ENCODE measurements at places on chromosomes 3 and 15.

- DNase-seq = no peak
These were observed 134.8 kb downstream of the RBMS3 start for GRCh38 chr3:29415482-29416223.

DNA sequence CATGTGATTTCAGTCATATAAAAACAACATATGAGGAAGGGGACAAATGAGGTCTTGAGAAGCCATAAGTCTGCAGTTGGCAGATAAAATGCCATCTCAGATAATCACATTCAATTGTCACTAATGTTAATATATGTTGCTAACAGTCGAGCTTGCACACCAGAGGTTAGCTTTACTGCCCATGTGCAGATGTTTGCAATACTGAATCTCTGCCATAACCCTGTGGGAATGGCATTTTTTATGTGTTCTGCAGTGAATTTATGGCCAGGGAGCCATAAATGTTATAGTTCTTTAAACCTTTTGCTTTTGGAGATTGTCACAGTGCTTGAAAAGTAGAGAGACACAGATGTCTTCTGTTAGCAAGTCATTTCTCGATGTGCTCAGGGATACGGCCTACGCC is 141.5 kb downstream of the RORA start:
- no peak for DNase-seq

DNA sequence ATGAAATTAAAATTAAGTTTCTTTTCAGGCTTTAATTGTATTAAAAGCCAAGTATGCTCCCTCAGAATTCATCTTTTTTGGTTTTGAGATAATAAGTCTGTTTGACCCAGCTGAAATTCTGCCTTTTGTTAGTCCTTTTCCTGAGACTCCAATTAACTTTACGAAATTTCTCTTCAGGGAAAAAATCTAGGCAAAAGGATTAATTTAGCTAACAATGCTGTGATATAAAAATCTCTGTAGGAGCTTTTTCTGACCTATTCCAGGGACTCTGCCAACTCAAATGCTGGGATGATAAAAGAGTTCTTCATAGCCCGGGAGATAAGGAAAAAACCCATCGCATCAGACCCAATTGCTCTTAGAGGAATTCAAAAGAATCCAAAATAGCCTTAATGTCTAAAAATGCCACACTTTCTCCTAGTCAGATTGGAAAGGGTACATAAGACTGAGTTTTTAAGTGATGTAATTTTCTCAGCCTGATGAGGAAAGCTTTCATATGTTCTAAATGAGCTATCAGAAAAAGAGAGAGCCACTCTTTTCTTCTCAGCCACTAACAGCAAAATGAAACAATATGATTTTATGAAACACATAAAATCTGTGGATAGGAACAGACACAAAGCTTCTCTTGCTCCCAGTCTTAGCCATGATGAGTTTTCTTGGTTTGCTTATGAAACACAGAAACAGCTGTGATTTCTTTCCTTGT is 405.1 kb downstream of the ROBO1 start:
- no peak for DNase-seq

DNA sequence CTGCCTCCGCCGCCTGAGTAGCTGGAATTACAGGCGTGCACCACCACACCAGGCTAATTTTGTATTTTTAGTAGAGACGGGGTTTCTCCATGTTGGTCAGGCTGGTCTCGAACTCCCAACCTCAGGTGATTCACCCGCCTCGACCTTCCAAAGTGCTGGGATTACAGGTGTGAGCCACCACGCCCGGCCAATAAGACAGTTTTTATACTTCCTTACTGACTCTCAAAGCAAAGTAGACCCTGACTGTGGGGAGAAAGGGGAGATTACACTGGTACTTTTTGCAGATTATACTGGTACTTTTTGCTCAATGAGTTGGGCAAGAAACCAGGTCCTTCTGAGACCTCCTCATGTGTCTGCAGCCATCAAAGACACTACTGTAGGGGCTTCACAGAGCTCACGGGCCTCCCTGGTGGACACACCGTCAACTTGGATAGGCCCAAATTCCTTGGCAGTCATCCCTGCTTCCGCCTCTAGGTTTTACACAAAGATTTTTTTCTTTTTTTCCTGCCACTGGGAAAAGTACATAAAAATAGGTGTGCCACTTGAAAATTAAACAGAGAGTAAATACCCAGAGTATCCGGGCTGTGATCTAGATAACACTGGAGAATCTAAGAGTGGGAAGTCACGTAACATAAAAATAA is 143.3 kb upstream of the WNT5A start:
- DNase-seq = no peak

- no peak for DNase-seq
These were observed 66.1 kb downstream of the BOC start for GRCh38 chr3:113277414-113277813.

All from stimulated activated CD8-positive, alpha-beta memory T cell treated with anti-CD3 and anti-CD28 coated beads, Interleukin-7, amount 100 ng/mL, for 4 hours (primary cell).